Stimulated activated CD8-positive, alpha-beta memory T cell treated with anti-CD3 and anti-CD28 coated beads, Interleukin-12 subunit alpha, Interleukin-12 subunit beta, amount 100 ng/mL, for 4 hours (primary cell): ENCODE measurements at places on chromosomes 1 and 21.

DNA sequence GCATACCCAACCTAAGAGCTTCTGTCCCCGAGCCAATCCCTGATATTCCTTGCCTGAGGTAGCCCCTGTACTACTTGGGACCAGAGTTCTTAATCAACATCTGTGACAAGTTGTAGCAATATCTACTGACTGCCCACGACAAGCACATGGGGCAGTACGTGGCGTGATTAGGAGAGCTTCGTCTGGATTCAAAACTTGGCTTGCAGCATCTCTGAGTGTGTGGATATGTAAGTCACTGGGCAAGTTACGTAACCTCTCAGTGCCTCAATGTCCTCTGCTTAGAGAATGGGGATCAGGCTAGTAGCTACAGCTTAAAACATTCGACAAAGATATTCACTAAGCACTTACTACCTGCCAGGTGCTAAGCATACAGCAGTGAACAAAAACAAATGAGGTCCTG is 5.0 kb downstream of the HSPG2 start:
- DNase-seq = no peak

DNA sequence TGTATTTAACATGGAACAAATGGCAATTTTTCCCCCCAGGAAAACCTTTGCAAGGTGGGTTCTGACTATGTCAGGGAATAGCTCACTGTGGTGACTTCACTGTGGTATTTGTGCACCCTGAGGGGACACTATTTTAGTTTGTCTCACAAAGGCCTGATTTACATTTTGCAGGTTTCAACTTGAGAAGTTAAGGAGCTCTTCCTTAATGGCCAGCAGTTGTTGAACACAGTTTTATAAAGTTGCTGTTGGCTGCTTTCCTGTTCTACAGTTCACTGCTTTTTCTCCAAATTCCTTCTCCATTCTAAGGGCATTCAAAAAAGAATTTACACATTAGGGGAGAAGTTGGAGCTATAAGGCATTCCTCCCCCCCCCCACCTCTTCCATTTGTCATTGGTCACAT is 4.6 kb downstream of the LAMC1 start:
- no peak for DNase-seq

- DNase-seq = no peak
These were observed 9.1 kb downstream of the TUFT1 start for GRCh38 chr1:151549199-151549598.

- DNase-seq = no peak
These were observed 15.3 kb downstream of the SPATA46 start for GRCh38 chr1:162361349-162361748.

- no peak for DNase-seq
These were observed 526.9 kb downstream of the NPHP4 start for GRCh38 chr1:5465281-5465711.

- no peak for DNase-seq
These were observed 41.2 kb upstream of the RGS8 start for GRCh38 chr1:182725259-182726255.

DNA sequence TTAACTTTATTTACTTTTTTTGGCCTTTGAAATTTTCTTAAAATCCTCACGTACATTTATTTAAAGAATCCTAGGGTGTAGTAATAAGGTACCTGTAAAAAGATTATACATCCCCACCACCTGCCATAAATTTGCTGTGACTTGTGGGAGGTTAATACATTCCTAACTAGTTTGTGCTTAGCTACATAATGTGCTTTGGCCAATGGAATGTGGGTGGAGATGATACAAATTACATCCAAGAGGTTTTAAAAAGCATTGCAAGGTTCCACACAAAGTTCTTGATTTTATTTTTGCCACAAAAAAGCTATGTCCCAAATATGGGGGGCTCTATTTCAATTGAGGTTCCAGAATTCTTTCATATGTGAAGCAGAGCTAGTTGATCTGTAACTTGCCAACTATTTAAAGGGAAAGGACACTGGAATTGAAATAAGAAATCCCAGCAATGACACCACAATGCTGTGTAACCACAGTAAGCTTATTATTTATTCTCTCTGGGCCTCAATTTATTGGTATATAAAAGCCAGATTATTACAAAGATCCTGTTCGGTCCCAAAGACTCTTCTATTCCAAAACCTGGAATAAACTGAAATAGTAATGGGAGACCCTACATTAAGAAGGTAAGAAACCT is 15.7 kb downstream of the ASPM start:
- DNase-seq = no peak

DNA sequence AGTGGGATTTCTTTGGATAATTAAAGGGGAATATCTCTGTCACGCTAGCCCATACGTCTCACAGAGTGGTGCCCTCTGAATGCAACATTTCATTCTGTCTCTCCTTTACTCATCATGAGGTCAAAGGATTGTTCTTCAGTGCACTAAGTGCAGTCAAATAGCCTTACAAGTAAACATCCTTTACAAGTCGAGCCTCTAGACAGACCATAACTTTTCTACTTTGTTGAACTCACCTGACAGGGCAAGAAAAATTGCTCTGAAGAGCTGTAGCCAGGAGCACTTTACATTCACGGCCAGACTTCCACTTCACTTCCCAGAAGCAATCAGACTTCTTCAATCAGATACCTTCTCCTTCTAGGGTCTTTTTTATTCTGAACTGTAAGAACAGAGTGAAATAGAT is 768.0 kb upstream of the TMPRSS15 start:
- DNase-seq = no peak

GRCh38 chr1:196259316-196259715 is 348.9 kb downstream of the KCNT2 start:
- no peak for DNase-seq

GRCh38 chr1:43953361-43953760 is 6.6 kb downstream of the IPO13 start:
- DNase-seq = no peak

GRCh38 chr1:97791251-97791650 is 129.6 kb downstream of the DPYD start:
- DNase-seq = no peak

GRCh38 chr1:229114850-229115365 is 156.0 kb upstream of the RAB4A start:
- no peak for DNase-seq

GRCh38 chr1:51285055-51285454 is 45.3 kb downstream of the TTC39A start:
- no peak for DNase-seq

DNA sequence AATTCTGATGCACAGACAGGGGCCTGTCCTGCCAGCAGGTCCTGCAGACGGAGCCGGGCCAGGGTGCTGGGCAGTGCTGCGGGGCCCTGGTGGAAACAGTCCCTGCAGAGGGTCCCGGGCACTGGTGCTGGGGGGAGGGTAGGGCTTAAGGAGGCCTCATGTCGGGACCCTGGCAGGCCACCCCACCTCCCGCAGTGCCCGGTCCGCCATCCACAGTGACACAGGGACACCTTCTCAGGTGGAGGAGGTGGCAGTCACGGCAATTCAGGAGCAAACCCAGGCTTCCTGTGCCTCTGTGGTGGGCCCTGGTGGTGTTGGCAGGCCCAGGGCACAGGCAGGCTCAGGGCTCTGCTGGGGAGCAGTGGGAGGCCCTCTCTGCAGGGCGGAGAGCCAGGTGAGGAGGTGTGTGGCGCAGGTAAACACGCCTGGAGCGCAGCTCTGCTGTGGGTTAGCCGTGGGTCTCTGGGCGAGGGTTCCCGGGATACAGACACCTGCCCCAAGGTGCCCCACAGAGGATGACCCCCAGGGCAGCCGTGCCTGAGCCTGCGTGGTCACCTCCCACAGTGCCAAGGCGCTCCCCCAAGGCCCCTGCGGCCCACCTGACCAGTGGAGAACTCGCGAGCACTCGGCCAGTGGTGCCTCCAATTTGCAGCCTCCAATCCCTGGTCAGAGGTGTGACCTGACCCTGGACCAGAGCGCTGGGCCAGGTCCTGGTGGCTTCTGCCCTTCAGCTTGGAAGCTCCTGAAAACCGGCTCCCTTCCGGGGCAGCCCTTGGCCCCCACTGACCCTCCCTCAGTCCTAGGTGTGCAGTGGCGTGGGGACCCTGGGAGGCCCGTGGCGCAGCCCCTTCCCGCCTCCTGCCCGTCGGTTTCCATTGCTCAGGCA is 19.2 kb downstream of the COL18A1 start:
- no peak for DNase-seq

DNA sequence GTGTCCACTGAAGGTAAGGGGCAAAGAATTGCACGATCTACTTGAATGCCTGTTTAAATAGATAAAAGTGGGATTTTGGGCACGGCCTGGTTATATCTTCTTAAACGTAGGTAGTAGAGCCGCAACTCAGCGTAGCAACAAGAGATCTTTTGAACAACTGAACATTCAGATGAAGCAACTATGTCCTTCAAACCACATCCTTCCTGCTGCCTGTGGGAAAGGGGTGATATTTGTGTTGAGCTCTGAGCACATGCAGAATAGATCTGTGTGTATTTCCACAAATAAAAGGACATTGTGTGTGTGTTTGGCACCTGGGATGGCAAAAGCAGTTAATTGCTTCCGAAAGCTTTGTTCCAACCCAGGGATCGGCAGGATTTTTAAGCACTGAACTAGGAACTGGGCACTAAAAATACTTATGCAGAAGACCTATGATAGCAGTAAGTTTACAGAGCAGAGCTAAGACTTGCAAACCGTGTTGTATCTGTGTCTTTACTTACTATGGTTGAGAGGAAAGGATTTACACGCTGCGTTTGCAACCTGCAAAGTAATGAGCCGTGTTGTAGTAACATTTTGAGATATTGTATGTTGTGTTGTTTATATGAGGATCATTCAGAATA is 333.4 kb downstream of the CHRM3 start:
- DNase-seq = no peak

GRCh38 chr1:178513278-178513983 is 522 bp downstream of the TEX35 start:
- no peak for DNase-seq

- DNase-seq = no peak
These were observed 1.1 kb downstream of the CEP350 start for GRCh38 chr1:179955731-179956130.

DNA sequence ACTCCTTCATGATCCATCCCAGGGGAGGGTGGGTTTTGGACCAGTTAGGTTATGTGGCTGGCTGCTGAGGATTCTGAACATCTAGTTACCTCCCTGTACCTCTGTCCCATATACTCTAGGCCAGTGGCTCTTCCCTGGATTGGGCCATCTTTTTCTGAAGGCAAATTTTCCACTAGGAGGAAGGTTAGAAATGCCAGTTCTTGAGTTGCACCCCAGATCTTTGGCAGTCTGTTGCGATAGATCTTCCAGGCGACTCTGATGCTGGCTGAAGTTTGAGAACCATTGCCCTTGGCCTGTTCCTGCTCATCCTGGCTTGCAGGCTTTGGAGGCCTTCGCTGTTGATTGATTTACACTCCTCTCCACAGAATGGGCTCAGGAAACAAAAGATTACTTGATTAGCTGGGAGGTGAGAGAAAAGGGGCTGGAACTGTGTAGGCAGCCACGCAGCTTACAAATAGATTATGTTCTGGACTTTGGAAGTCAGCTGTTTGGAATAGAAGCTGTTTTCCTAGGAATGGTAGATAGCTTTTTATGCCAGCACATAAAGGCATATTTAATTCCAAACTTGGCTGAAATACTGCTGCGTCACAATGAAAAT is 110.1 kb downstream of the MRPS6 start:
- DNase-seq = no peak

DNA sequence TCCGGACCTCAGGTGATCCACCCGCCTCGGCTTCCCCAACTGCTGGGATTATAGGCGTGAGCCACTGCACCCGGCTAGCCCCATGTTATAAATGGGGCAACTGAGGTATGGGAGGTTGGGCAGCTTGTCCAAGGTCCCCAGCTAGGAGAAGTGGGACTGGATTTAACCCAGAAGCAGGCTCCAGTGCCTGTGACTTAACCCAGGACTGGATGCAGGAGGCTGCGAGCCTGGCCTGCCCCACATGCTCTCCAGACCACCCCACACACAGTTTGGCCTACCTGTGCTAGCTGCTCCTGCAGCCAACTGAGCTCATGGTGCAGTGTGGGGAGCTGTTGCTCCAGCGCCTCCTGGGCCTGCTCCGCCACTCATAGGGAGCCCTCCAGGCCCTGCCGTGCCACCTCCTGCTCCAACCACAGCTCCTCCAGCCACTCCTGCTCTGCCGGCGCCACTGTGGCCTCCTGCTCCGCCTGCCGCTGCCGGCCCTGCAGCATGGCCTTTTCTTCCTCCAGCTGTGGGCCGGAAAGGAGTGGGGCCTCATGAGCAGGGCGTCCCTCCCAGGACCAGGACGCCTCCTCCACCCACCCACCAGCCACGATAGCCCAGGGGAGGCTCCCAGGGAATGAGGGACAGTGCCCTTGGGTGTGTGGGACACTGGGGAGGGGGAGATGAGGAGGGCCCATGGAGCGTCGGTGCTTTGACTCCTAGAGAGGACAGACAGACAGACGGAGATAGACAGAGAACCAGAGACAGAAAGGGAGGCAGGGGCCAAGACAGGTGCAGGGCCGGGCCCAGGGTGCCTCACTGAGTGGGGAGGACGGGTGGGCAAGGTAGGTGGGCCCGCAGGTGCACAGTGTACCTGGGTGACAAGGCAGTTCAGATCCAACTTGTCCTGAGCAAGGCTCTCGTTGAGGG is 12.4 kb upstream of the NBPF1 start:
- no peak for DNase-seq

DNA sequence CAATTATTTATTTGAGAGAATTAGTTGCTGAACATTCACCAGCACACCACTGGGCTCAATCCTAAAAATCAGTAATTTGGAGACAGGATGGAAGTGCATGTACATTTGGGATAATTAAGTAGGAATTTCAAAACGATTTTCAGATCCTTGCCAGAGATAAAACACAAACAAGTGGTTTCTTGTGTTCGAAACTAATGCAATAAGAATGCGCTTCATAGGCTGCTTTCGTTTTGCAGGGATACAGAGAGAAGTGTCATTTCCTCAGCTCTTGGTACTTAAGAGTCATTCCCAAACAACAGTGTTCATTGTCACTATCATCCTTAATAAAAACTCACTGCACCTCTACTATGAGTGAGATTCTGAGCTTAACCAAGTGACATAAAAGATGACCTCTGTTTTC is 20.6 kb upstream of the USP24 start:
- no peak for DNase-seq

DNA sequence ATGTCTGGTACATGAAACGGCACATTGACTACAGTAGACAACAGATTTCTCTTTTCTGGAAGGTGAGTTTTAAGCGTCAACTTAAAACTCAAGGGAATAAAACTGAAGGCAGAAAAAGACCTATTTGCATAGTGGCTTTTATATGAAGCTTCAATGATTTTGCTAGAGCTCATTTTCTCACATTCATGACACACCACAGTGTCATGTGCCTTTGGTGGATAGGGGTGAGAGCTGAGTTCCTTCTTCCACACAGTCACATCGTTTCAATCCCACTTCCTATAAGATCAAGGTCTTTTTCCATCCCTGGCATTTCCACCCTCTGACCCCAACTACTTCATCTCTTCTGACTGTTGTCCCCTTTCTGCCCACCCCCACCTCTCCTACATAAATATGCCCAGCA is 31.0 kb downstream of the IL12RB2 start:
- no peak for DNase-seq
